Left lung (tissue), 14 donors: ENCODE measurements at places on chromosomes 4 and X. TPM values are rescaled to one million over a fixed set of nuclear protein-coding genes. Genes with fewer than 3 reads are reported as not detected.
A peak's percentile ranks its signal among the peaks of the same experiment; 100 is the strongest.

GRCh38 chr4:104519588-104519987, 24.9 kb upstream of the CXXC4 start:
- no peak overlapping the region for H3K4me3 ChIP-seq
- no peak overlapping the region for H3K27ac ChIP-seq
- no peaks in the 10 kb centered on the region for H3K4me1 ChIP-seq
- no peaks in the 10 kb centered on the region for H3K36me3 ChIP-seq

RUFY3 gene
- 145 TPM for polyA plus RNA-seq

DUSP9 gene
- polyA plus RNA-seq, result 0.19 TPM

- H3K4me1 ChIP-seq, result no peaks in the 10 kb centered on the region
- no peak overlapping the region for H3K4me3 ChIP-seq
- H3K36me3 ChIP-seq, result no peaks in the 10 kb centered on the region
- H3K27me3 ChIP-seq, result no peaks in the 10 kb centered on the region
These were observed 169.3 kb downstream of the CHIC2 start for GRCh38 chr4:53895137-53895536.

DNA sequence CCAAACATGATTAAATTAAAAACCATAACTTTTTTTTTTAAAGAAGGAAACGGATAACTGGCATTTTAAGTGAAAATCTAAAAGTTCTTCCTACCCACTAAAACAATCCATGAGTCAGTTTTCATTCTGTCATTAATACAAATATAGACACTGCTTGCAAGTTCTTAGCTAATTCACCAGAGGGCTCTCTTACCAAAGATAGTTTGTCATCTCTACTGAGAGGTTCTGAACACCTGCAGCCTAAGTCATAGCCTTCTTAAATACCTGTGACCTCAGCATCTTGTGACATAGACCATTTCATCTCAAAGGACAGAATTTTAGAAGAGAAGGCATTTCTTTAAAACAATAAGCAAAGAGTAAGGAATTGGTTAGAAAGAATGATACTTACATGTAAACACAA, 65.3 kb upstream of the FAM120C start:
- no peak overlapping the region for H3K27ac ChIP-seq
- DNase-seq, result no peak
- no peak overlapping the region for H3K4me3 ChIP-seq
- H3K27me3 ChIP-seq, result no peaks in the 10 kb centered on the region
- H3K36me3 ChIP-seq, result no peaks in the 10 kb centered on the region

TCEAL2 gene
- 2.6 TPM for polyA plus RNA-seq

DNA sequence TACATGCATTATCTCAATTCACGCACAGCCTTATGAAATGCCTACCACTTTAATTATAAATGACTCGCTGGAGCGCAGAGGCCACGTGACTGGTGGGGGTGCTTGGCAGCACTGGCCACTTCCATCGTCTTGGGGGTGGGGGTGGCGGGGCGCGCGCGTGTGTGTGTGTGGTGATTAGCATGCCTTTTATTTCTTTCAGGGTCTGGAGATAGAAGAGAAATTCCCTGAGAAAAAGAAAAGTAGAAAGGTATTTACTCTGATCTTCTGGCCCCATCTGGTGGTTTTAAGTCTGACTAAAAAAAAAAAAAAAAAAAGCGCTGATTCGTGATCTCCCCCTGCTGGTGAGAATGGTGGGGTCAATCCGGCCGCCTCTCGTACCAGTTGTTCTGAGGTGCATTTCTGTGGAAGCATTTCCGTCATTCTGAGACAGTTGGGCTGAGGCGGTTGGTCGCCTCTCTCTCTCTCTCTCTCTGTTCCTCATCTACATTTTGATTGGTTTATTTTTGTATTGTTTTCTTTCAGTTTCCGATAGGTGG, at the start of gene CCNB3:
Gene CCNB3, plus strand, starts transcription at position 402 of the 536 bp plus-strand sequence. CDS start 80,399 bp downstream, outside the sequence.
- peak within 1 kb of the TSS; percentile 51 for H3K27ac ChIP-seq
- no peaks in the 10 kb centered on the region for H3K36me3 ChIP-seq
- H3K4me1 ChIP-seq, result no peaks in the 10 kb centered on the region
- no peak within 1 kb of the TSS for H3K4me3 ChIP-seq
- DNase-seq, result peak; percentile 82

CCDC158 gene
- 0.91 TPM for polyA plus RNA-seq

- no peak overlapping the region for H3K27ac ChIP-seq
- H3K4me1 ChIP-seq, result no peaks in the 10 kb centered on the region
- H3K4me3 ChIP-seq, result no peak overlapping the region
- H3K36me3 ChIP-seq, result no peaks in the 10 kb centered on the region
- H3K27me3 ChIP-seq, result no peaks in the 10 kb centered on the region
These were observed 129.2 kb downstream of the MID1IP1 start for GRCh38 chrX:38930474-38930873.

DNA sequence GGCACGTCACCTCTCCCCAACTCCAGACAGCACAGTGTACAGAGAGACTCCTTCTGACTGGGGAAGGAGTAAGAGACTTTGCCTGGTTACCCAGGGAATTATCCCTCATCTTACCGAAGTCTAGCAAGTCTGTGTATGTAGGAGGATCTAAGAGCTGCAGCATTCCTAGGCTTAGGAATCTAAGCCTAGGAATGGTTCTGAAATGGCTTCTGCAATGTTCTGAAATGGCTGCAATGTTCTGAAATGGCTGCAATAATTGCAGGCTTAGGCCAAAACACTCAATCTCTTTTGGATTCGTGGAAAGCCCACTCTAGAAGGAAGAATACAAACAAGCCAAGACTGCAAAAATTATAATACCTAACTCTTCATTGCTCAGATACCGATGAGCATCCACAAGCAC, 106.4 kb downstream of the SCLT1 start:
- peaks cover 29% of the 10 kb centered on the region for H3K36me3 ChIP-seq
- no peaks in the 10 kb centered on the region for H3K4me1 ChIP-seq
- H3K27ac ChIP-seq, result no peak overlapping the region
- no peak for DNase-seq
- no peaks in the 10 kb centered on the region for H3K27me3 ChIP-seq
- H3K4me3 ChIP-seq, result no peak overlapping the region

DNA sequence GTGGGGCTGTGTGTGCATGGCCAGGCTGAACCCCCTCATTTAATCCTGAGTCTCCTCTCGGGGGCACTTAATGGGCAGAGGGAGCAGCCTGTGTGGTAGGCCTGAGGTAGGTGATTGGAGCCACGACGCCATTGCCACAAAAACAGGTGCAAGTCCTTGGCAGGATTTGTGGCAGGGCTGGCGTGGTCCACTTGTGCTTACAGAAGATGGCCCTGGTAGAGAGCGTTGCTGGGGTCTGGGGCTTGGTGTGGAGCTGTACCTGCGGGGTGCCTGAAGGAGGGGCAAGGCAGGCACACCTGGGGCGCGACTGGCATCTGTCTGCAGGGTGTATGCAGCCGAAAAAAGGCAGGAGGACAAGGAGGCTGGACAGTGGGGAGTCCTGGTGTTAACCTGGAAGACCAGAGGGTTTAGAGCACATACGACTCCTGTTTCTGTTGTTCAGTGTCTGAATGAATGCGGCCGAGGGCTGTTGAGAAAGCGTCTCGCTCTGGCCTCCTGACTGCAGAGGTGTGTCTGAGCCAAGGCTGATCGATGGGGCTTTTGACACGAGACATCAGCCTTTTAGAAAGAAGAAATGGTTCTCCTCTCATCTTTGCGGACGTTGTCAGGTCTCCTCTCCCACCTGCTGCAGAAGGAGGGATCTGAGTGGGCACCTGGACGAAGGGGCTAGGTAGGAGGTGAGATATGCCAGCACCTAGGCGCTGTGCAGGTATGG, 52.0 kb downstream of the TBC1D14 start:
- H3K4me1 ChIP-seq, result no peaks in the 10 kb centered on the region
- no peaks in the 10 kb centered on the region for H3K36me3 ChIP-seq
- H3K27me3 ChIP-seq, result no peaks in the 10 kb centered on the region
- no peak overlapping the region for H3K4me3 ChIP-seq
- no peak overlapping the region for H3K27ac ChIP-seq

MCUB gene
- polyA plus RNA-seq, result 6.5 TPM

DNA sequence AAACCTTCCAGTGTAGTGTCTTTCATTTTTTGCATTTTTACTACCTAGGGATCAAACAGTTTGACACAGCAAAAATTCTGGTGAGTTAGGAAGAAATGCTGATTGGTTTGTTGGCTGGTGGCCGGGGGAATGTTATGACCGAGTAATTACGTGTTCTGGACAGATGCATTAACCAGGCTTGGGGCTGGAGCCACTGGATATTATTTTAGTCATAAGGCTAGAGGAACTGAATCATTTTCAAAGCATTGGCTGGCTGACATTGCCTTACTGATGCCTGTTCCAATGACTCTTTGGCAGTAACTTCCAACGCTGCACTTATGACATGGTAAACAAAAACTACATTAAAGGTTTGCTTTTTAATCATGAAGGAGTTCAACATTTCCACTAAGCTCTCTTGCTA, 84.6 kb downstream of the FBXO8 start:
- no peak overlapping the region for H3K27ac ChIP-seq
- H3K36me3 ChIP-seq, result no peaks in the 10 kb centered on the region

SRPX gene
- polyA plus RNA-seq, result 31.7 TPM

KIF4A gene
- 20.9 TPM for polyA plus RNA-seq

LARP1B gene
- 14.5 TPM for polyA plus RNA-seq

DNA sequence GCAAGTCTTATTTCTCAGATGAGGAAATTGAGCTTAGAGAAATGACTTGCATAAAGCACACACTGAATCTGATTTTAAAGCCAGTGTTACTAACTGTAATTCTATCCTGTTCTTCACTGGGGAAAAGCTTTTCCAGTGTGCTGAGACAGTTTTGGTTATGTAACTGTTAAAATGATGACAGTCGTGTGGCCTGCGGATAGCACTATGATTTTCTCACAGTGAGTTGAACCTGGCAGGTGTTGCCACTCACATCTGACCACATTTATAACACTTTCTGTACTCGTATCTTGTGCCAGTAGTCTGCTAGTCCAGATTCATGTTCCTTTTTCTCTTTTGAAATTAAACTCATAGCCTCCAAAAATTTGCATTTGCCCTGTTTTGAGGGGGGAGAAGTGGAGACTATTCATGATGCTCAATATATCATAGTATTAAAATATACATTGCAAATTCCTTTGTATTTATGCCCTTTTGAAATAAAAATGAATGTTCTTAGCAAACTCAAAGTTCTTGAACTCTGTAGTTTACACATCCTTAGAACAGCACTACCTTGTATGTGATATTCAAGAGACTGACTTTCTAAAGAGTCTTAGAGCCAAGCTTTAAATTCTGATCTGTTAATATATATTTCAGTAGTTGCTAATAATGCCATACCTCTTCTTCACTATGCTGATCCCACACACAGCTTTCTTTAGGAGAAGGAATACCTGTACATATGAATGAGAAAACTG, 132.3 kb downstream of the PDLIM5 start:
- H3K4me1 ChIP-seq, result no peaks in the 10 kb centered on the region
- H3K27ac ChIP-seq, result no peak overlapping the region
- no peak for DNase-seq
- H3K4me3 ChIP-seq, result no peak overlapping the region

- H3K27me3 ChIP-seq, result no peaks in the 10 kb centered on the region
- H3K36me3 ChIP-seq, result no peaks in the 10 kb centered on the region
- no peak for DNase-seq
- no peak overlapping the region for H3K27ac ChIP-seq
These were observed 72.5 kb upstream of the EMCN start for GRCh38 chr4:100590325-100590724.

- H3K27ac ChIP-seq, result no peak overlapping the region
- DNase-seq, result no peak
- no peaks in the 10 kb centered on the region for H3K27me3 ChIP-seq
- H3K4me1 ChIP-seq, result no peaks in the 10 kb centered on the region
These were observed 14.5 kb upstream of the DACH2 start for GRCh38 chrX:86133761-86134160.
